Mesenteric fat pad (tissue), 1 donor: ENCODE measurements at places on chromosomes 2 and 18.

DNA sequence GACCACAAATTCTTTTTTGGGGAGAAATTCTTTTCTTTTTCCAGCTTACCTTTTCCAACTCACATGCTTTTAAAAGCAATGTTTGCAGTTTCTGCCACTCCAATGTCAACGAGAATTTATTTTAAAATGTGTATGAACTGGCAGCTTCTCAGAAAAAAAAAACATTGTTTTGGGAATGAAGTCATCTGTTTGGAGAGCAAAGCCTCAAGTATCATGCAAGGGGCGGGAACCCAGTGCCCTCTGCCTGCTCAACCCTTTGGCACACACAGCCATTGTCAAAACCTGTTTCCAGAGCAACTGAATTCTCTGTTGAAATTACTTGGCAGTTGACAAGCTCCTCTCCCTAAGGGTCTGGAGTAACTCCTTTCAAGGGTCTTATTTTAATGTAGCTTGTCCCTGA is 128.5 kb downstream of the QPCT start:
- no peak for DNase-seq

- peak; percentile 79 for DNase-seq
These were observed 79.3 kb upstream of the GLI2 start for GRCh38 chr2:120656273-120656950.

GRCh38 chr18:63586431-63586830 is 712 bp upstream of the SERPINB13 start:
- no peak for DNase-seq

DNA sequence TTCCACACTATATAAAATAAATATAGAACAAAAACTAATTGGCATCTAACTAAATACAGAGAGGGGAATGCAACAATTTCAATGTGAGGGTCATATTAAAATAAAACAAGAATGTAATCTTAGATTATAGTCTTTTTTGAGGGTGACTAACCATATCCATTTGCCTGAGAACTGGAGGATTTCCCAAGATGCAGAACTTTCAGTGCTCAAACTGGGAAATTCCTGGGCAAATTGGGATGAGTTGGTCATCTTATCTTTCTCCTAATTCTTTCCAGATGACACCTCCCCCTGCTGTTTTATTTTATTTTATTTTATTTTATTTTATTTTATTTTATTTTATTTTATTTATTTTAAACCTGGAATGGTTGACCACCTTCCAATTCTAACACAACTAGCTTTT is 846.2 kb downstream of the SLC4A3 start:
- DNase-seq: no peak

- DNase-seq: peak; percentile 81
These were observed 24.5 kb downstream of the SLC66A2 start for GRCh38 chr18:79926715-79927606.

DNA sequence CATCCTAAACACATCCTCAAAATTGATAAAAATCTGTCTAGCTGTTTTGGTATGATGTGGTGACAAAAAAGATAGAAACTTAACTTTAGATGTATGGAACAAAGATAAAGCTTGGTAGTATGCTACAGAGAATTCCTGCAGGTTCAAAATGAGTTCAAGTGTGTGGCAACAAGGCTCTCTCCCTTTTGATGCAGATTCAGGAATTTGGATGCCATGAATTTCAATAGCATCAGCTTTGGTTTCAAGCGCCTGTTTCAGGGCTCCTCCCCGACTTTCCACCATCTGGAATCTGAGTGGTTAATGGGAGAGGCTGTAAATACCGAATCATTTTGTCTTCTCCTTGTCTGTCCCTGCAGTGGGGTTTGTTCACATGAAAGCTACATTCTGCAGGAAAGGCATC is 180.6 kb downstream of the MTX2 start:
- no peak for DNase-seq

GRCh38 chr2:190847504-190848081 is 33.0 kb upstream of the GLS start:
- DNase-seq: no peak

- DNase-seq: no peak
These were observed 34.3 kb downstream of the GIGYF2 start for GRCh38 chr2:232731470-232731869.

DNA sequence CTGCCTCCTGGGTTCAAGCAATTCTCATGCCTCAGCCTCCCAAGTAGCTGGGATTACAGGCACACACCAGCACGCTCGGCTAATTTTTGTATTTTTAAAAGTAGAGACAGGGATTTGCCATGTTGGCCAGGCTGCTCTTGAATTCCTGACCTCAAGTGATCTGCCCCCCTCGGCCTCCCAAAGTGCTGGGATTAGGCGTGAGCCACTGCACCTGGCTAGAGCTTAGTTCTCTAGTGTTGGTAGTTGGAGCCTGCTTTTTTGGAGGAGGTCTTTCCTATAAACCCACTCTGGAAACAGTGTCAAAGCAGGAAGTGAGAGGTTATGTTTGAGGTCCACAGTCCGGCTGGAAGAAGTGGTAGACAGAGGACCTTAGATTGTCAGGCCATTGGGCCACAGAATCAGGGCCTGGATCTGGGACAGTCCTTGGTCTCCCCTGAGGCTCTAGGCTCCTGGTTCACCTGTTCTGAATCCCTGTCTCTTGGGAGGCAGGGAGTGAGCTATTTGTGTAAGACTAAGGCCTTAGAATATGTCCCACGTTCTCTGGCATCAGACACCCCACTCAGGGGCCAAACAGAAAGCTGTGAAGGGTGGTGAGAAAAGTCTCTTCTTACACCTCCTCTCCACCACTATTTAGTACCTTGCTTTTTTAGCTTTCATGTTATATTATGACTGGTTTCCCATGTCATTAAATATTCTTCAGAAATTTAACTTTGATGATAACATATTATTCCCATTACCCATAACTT is 34.5 kb downstream of the PCBP1 start:
- no peak for DNase-seq

- no peak for DNase-seq
These were observed 7.7 kb upstream of the POU3F3 start for GRCh38 chr2:104845946-104846785.

- no peak for DNase-seq
These were observed 555.5 kb downstream of the ARHGAP15 start for GRCh38 chr2:143684551-143685320.

- no peak for DNase-seq
These were observed 57.4 kb downstream of the RHBDD1 start for GRCh38 chr2:226893216-226893615.

DNA sequence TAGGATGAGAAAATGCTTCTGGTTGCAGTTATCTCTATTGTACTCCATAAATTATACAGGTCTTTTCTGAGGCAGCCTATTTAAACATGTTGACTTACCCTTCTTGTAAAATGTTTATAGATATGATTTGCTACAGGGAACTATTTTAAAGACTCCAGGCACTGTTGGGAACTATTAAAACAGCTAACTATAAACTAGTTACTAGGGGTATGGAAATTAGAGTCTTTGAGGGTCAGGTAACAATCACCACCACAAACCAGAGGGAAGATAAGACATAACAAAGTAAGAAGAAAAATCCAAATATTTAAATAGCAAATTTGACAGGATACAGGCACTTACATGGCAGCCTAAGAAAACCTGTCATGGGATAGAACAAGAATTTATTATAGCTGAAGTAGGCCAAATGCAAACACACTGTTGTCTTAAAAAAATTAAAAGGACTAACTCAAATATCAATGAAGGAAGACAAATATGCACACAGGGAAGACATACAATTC is 251.0 kb upstream of the CWC22 start:
- no peak for DNase-seq

GRCh38 chr2:128157644-128158043 is 66.6 kb downstream of the UGGT1 start:
- DNase-seq: no peak

DNA sequence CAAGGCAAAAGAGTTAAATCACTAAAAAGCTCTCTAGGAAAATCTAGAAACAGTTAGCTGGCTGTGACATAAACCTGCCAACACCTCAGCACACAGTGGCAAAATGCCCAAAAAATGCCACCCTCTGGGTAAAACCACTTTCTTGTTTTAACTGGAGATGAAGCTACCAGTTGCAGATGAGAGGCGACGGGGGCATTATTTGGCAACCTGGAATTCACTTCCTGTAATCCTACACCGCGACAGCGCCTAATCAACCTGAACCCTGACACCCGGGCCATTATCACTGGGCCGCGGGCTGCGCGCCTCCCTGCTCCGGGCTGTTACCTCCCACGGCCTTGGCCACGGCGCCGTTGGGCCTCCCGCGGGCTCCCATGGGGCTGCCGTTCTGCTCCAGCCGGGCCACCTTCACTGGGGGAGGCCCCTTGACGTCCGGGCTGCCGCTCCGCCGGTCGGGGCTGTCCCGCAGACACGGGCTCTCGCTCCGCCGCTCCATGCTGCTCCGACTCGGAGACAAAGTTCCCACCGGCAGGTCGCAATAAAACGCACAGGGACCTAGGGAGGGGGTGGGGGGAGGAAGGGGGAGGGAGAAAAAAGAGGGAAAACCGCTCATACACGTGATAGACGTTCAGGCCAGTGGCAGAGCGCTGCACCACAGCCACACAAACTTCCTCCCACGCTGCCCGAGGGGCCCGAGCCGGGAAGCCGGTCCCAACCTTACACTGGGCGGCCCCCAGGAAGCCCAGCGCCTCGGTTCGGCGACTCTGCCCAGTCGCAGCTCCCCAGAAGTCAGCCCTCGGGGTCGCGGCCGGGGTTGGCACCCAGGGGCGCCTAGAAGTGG is 2.0 kb downstream of the SATB2 start:
- no peak for DNase-seq

DNA sequence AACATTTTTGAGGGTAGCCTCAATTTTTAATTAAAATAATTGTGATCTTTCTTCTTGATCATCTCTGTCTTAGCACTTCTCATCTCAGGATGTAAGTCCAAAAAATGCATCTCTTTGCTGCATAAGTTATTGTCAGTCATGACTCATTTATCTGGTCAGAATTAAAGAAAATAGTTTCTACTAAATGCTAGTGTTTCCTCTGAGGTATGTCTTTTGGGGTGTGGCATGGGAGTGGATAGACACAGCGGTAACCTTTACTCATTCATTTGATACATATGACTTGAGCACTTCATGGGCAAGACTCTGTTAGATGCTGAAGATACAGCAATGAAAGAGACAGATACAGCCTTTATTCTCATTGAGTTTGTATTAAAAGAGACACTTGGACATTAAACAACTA is 284.7 kb downstream of the IRS1 start:
- no peak for DNase-seq

- DNase-seq: no peak
These were observed 35.9 kb downstream of the NABP1 start for GRCh38 chr2:191713837-191714236.

- DNase-seq: peak; percentile 18
These were observed 37.8 kb downstream of the ARHGEF4 start for GRCh38 chr2:130874512-130874911.

DNA sequence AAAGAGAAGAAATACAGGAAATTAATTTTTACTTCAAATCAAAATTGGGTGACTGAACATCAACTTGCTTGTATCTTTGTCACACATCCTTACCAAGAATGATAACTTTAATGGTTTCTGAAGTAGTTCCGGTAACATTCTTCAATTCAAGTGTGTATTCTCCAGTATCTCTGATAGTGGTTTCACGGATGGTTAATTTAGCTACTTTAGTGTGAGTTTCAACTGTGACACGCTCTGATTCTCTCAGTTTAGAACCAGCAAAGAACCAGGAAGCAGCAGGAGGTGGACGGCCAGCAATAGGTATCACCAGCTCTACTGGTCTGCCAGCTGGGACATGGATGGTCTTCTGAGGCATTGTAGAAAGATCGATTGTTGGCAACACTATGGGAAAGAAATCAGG is 62.3 kb downstream of the PLEKHA3 start:
- DNase-seq: no peak
